ENCODE measurements at places on chromosomes 13 and 19.

- no peak for DNase-seq
Observed at GRCh38 chr13:70795484-70795883, 687.2 kb upstream of the KLHL1 start.

DNA sequence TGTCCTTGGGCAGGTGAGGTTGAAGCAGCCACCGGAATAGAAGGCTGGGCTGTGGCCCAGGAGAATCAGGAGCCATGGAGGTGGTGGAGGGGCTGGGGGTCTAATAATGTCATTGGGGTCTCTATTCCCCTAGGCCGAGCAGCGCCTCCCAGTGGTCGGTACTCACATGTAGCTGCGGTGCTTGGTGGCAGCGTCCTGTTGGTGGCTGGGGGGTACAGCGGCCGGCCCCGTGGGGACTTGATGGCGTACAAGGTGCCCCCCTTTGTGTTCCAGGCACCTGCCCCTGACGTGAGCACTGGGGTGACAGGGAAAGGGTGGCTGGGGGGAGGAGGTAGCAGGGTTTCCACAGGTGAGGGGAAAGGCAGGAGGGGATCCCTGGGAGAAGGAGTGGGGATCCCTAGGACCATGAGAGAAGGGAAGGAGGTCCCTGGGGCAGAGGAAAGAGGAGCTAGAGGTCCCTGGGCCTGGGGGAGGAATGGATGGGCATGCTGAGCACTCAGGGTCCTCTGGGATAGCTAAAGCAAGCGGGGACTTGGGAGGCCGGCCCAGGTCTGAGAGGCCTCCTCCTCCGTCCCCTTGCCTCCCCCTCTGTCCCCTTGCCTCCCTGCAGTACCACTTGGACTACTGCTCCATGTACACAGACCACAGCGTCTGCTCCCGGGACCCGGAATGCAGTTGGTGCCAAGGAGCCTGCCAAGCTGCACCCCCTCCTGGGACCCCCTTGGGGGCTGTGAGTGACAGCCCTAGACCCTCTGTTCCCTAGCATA lies 18.1 kb downstream of the MEGF8 start:
- no peak for DNase-seq

DNA sequence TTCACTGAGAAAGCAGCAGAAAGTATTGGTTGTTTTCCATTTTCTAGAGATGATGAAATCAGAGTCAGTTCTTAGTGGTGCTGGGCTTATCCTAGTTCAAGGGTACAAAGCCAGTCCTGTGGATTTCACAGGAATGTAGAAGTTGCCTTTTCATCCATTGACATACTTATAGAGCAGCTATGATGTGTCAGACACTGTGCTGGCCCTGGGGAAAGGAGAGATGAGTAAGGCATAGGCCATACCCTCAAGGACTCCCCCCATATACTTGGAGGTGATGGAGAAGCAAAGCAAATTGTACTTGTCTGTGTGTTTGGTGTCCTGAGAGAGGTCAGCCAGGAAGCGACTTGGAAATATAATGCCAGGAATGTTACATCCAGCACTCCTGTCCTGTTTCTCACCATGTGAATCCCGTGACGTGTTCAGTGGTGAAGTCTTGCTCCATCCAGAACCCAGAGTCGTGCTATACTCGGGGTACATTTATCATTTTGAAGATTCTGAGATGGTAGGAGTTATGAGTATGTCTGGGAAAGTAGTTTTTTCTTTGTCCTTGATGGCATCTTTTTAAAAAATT lies 22.6 kb downstream of the ERCC5 start:
- no peak for DNase-seq

- no peak for DNase-seq
Observed at GRCh38 chr13:73065665-73066340, 7.0 kb downstream of the KLF5 start.

- DNase-seq, result no peak
Observed at GRCh38 chr19:10975374-10976130, 14.7 kb downstream of the SMARCA4 start.

DNA sequence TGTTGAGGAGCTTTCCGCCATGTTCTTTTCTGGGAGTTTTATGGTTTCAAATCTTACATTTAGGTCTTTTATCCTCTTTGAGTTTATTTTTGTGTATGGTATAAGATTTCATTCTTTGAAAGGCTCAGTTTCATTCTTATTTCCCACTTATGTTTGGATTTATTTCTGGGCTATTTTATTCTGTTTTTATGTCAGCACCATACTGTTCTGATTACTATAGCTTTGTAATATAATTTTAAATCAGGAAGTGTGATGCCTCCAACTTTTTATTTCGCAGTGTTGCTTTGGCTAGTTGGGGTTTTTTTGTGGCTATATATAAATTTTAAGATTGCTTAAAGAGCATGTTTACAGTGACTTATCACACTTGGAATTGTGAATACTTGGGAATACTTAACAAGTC lies 135.1 kb downstream of the SIPA1L3 start:
- DNase-seq, result no peak

DNA sequence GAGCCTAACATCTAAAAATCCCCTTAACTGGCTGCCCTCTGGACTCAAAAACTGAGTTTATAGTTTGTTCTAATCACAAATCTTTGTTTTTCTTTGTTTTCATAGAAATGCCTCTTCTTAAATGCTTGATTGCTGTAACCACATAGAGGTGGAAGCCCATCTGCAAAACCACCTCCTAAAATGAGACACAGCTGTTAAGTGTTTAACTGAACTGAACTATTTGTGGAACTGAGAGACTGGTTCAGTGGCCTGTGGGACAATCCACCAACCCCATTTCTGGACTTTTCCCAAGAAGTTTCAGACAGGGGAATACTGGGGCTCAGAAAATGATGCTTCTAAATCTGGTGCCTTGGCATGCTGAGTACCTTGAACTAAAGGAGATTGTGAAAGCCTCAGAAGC lies 50.9 kb upstream of the TM9SF2 start:
- no peak for DNase-seq

DNA sequence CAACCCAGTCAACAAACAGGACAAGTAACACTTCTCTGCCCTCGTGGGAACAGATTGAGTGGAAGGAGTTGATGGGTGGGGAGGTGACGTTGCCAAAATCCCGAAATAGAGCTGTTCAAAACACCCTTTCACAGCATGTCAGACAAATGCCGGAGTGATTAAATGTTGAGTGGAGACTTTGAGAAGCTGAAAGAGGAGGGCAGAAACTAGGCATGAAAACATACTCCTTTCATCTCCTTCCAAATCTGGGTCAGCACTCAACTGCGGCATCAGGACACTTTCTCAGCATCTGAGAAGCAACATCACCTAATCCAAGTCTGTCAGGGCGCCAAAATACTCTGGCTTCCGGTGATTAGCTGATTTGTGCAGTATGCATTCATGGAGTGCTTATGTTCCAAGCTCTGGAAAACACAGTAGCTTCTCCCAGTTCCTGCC lies 51.5 kb upstream of the MRI1 start:
- DNase-seq, result no peak

DNA sequence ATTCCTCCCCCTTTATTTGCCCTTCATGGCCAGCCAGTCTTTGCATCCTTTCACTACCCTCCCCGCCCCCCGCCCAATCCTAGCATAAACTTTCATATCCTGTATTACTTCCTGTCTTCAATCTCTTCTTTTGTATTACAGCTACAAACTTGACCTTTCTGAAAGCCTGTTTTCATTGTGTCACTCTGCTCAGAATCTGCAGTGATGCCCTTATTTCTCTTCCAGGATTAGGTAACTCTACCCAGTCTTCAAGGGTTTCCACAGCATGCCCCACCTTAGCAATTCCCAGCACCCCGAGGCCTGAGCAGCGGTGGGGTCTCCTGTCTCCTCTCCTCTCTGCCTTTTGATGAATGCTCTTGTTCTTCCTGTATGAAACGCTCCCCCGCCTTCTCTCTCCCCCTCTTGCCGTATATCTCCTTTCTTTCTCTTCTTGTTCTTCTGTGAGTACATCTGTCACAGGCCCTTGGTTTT lies 145.6 kb downstream of the SHISA2 start:
- no peak for DNase-seq

GRCh38 chr19:7294558-7295212 lies 471 bp upstream of the INSR start:
- peak; percentile 1 for DNase-seq

GRCh38 chr13:76812206-76812897 lies 73.9 kb downstream of the KCTD12 start:
- no peak for DNase-seq

DNA sequence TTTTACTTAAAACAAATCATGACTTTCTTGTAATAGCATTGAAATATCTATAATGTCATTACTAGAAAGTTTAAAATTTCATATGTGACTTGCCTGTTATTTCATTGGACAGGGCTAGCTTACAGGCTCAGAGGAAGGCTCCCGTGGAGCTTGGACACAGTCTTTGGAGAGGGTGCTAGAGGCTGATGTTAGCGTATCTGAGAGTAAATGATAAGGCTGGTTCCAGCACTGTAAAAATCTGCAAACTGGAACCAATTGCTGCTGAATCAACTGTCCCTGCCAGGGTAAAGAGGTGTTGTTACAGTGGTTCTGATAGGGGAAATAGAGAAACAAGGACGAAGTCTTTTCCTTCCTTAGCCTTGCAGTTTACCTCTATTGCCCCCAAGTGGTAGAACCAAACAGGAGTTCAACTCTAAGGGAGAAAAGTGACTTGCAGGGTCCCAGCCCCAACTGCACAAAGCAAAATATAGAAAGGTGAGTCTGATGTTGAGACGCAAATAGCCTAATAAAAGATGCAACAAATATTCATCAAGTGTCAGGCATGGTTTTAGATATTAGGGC lies 901.7 kb downstream of the DIAPH3 start:
- DNase-seq, result no peak

DNA sequence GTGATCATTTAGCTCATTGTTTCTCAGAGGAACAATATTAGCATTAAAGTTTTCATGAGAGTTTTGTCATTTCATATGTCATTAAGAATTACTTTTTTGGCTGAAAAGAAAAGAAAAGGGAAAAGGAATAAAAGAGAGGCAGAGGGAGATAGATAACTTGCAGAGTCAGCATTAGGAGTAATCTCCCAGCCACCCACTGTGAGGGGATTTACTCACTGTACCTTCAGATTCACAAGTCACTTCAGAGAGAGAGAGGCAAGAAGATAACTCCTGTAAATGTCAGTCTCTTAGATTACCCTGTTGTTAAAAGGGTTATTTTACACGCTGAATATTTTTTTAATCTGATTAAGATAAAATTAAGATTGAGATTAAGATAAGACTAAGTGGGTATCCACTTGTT lies 125.2 kb downstream of the POU4F1 start:
- no peak for DNase-seq

DNA sequence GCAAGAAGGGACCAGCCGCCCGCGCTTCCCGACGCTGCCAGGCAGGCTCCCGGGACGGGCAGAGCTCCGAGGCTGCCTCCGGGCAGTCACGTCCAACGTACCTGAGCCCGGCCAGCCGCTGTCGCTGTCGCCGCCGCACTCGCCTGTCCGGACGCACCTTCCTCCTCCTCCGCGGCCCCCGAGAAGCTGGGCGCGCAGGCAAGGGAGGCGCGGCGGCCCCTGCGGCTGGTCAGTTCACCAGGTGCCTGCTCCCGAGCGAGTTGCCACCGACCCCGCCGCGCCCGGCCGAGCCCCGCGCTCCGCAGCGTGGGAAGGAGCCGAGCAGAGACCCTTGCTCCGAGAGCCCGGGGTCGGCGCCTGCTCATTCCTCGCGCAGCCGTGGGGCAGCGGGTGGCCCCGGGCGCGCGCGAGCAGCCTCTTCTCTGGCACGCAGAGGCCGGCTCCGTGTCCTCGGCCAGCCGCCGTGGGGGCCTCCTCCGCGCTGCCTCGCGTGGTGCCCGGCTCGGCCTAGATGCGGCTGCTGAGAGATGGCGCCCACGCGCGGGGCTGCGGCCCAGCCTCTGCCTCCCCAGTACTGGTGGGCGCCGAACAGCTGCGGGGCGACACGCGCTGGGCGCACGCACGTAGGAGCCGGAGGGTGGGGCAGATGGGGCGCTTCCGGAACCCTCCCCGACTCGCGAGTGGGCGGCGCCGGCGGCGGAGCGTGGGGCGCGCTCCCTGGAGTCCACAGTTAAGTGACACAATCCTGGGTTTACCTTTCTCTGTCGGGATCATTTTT lies 419.4 kb downstream of the UQCRFS1 start:
- no peak for DNase-seq

GRCh38 chr13:73835138-73835721 lies 299.0 kb downstream of the KLF12 start:
- no peak for DNase-seq

- DNase-seq, result no peak
Observed at GRCh38 chr13:71758828-71759227, 108.2 kb downstream of the DACH1 start.

- no peak for DNase-seq
Observed at GRCh38 chr13:88590574-88590973, 919.4 kb downstream of the SLITRK5 start.

DNA sequence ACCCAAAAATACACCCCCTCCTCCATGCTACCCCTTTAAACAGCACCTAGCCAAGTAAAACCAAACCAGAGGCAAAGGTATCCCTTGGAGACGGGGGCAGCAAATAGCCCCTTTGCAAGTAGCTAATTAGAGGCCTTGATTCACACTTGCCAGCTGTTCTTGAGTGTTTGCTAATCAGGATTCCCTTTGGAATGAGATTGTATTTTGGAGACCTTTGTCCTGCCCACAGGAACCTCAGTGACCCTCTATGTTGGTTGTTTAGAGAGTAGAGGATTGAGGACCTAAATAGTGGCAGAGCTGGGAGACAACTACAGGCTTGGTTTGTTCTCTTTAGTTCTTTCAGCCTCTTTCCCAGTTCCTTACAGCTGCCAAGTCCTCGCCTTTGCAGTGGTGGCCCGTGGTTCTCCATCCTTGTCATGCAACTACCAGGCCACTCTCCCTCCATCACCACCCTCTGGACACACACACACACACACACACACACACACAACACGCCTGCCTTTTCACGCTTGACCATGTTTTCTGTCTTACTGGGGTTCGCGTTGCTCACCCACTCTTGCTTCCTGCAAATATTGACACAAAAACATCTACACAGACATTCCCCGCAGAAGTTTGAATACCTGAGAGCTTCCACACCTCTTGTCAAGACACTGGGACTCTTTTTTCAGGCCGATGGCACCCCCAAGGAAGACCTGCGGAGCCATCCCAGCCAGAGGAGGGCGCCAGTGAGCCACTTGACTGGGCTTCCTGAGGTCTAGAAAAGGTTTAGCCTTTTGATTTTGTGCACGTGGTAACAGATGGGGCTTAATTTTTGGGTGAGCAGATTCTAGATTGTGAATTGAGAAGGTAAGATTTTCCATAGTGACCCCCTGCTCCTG lies 80.0 kb upstream of the GPR183 start:
- DNase-seq, result peak; percentile 89

GRCh38 chr19:5011476-5012238 lies 42.7 kb downstream of the KDM4B start:
- DNase-seq, result no peak

GRCh38 chr19:40607311-40608239 lies 6.4 kb downstream of the LTBP4 start:
- DNase-seq, result no peak

All from activated CD4-positive, alpha-beta T cell treated with anti-CD3 and anti-CD28 coated beads, Interleukin-2, amount 50 U/mL, for 4 hours (primary cell).